ENCODE measurements at places on chromosomes 1 and 21. TPM values are rescaled to one million over a fixed set of nuclear protein-coding genes. Genes with fewer than 3 reads are reported as not detected.

The LCE6A gene
- total RNA-seq: not detected

DNA sequence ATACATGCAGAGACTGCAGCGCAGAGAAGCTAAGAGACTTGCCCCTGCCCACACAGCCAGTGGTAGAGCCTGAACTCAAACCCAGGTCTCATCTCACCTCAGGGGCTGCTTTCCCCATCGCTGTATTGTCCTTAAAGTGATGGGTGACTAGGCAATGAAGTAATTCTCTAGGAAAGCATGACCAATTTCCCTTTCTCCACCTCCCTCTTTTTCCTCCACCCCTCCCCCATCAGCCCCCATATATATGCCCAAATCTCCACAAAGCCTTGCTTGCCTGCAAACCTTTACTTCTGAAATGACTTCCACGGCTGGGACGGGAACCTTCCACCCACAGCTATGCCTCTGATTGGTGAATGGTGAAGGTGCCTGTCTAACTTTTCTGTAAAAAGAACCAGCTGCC lies at the start of gene IL24:
Gene IL24 (plus strand): TSS at position 269 of the 400 bp plus-strand sequence. CDS start 390 bp downstream, outside the sequence.
- no peak for DNase-seq

- peak; percentile 73 for DNase-seq
Observed at GRCh38 chr1:209435654-209436566, 147.6 kb upstream of the CAMK1G start.

- DNase-seq: peak; percentile 87
Observed at GRCh38 chr21:44994695-44995342, 55.0 kb downstream of the SLX9 start.

The HSPG2 gene
- total RNA-seq: 66.3 TPM

GRCh38 chr1:46370214-46370633 lies 23.9 kb upstream of the FAAH start:
- DNase-seq: no peak

DNA sequence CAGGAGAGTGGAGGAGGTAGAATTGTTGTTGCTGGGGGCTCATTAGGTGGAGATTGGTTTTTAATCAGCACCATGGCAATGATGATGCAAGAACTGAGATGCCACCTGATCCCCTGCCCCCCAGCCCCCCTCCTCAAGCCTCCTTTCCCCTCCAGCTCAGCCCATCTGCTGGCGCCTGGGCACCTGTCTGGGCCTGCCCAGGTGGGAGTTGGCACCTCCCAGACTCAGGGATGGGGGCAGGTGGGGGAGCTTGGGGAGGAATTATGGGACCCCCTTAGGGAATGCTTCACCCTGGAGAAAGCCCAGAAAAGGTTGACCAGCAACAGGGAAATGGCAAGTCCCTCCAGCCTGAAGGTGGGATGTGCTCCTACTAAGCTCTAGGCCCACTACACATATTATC lies 1.5 kb upstream of the NHLH1 start:
- no peak for DNase-seq

GRCh38 chr1:171600862-171601261 lies 21.2 kb upstream of the MYOCOS start:
- DNase-seq: no peak

The FNDC10 gene
- 2.2 TPM for total RNA-seq
